ENCODE measurements at places on chromosomes 11 and 22.

DNA sequence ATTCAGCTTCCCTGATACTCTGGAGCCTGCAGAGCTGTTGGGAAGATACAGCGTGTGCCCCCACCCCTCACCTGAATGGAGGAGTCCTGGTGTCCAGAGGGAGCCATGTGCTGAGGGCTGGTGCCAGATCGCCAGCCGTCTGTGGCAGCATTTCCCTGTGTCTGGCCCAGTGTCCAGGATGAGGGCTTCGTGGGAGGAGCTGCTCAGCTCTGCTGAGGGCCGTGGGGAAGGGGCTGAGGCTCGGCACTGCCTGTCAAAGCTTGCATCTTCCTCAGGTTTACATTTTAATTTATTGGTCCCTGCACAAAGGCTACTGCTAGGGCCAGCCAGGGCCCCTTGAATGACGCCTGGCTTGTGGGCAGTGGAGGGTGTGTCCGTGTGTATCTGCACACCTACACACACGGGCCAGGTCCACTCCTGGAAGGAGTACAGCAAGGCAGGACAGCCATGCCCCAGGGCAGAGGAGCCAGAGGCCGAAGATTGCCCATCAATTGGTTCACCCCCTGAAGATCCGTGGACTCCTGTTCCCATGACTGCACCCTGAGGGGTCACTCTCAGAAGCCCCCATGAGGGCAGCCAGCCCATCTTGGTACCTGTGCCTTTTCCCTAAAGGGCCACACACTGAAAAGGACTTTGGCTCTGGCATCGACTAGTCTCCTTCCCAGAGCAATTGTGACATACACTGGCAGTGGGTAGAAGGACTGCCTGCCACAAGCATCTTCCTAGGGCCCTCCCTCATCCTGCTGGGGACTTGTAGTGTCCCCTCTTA, 107.7 kb upstream of the PARVA start:
- DNase-seq: no peak

- DNase-seq: no peak
Measured at GRCh38 chr22:23137468-23137867, 4.3 kb downstream of the RSPH14 start.

- DNase-seq: no peak
Measured at GRCh38 chr11:134521452-134522289, 109.6 kb upstream of the B3GAT1 start.

GRCh38 chr22:45159652-45160462, 3.9 kb upstream of the NUP50 start:
- DNase-seq: no peak

DNA sequence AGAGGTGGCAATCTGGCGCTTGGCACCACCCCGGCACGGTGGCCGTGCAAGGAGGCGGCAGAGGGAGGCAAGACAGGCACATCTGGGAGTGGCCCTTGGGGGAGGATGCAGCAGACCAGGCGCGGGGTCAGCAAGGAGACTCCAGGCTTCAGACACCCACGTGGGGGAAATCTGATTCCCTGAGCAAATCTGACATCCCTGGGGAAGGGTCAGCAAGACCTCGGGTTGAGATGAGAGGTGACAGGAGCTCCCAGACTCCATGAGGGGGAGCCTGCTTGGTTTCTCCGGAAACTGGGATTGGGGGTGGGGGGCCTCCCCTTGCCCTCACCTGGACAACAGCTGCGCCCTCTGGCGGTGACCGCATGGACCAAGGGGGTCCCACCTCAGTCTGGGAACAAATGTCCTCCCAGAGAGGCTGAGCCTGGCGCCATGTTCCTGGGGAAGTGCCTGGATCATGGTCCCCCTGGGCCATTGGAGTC, 4.0 kb upstream of the RCOR2 start:
- no peak for DNase-seq

- no peak for DNase-seq
Measured at GRCh38 chr11:128724891-128725611, 31.2 kb downstream of the FLI1 start.

DNA sequence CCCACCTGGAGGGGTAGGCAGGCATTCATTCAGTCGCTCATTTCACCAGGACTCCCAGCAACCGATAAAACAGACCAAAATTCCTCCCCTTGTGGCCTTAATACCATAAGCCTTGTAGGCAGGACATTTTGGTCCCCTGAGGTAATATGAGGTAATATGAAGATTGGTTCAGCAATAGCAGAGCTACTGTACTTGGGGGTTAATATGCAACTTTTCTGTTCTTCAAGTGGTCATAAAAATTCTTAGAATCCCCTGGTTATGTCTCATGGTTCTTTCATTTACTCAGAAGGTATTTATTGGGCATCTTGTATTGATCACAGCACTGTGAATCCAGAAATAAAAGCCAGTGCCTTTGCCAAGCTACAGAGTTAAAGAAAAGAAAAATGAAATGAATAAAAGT, 29.8 kb downstream of the SHISA8 start:
- DNase-seq: no peak

GRCh38 chr22:22201185-22201929, 43.2 kb upstream of the VPREB1 start:
- DNase-seq: no peak

GRCh38 chr11:122140500-122140899, 24.5 kb upstream of the BLID start:
- DNase-seq: no peak

GRCh38 chr22:30552719-30553118, 6.2 kb upstream of the SEC14L6 start:
- DNase-seq: no peak

GRCh38 chr11:117618982-117619355, 178.0 kb downstream of the DSCAML1 start:
- DNase-seq: no peak

- no peak for DNase-seq
Measured at GRCh38 chr11:73374151-73374550, 2.0 kb upstream of the RELT start.

DNA sequence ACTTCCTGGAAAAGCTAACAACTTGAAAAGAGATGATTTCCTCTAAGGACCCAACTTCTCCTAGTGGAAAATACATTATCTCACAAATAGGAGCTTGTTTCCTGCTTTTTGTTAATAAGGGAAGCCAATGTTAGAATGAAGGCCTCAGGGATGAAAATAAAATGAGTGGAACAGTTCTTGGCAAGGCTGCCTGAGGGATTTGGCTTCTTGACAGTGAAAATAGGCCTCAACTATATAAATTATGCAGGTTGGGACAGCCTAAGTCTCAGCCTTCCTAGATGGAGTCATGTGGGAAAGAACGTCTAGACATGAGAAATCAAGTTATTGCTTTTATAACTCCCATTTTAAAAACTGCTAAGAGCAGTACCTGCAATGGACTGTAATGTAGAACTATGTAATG, 92.8 kb upstream of the FIBIN start:
- no peak for DNase-seq

DNA sequence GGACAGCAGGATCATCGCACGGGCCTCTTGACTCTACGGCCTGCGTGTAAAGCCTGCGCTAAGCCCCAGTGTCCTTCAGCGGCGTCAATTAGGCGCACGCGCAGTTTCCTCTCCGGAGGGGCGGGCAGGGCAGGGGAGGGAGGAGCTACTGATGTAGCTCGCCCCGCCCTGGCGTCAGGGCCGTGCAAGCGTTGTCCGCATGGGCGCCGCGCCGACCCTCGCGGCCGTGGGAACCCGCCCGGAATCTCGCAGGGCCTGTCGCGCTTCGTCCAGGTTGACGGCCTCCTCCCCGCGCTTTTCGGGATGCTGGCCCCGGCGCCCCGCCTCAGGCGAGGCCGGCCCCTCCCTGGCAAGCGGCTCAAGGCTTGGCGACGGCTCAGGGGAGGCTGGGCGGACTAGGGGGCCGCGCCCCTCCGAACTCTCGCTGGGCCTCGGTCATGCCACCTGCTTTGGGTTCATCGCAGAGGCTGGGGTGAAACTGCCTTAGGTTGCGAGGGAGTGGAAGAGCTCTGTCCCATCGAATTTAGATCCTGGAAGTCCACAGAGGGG, 61.1 kb downstream of the ST3GAL4 start:
- DNase-seq: peak; percentile 82

- DNase-seq: no peak
Measured at GRCh38 chr22:40741116-40741515, 61.8 kb downstream of the MCHR1 start.

DNA sequence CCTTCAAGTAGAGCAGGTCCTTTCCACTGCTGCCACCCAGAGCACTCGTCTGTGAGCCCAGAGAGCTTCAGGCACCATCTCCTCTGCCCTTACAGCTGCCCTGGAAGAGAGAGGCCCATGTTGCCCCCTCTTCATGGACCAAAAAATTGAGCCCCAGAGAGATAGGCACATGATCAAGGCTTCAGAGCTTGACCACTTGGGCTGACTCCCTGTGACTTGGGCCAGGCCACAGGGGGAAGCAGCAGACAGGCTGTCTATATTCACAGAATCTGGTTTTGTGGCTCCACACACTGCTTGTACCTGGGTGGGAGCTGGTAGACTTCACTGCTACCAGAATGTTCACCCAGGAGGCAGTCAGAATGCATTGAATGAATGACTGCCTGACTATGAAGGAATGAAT, 58.2 kb downstream of the SMIM38 start:
- DNase-seq: no peak

- DNase-seq: peak; percentile 14
Measured at GRCh38 chr22:45344334-45344733, 34.6 kb downstream of the FAM118A start.

GRCh38 chr11:88102598-88102934, 72.7 kb downstream of the RAB38 start:
- DNase-seq: peak; percentile 79

DNA sequence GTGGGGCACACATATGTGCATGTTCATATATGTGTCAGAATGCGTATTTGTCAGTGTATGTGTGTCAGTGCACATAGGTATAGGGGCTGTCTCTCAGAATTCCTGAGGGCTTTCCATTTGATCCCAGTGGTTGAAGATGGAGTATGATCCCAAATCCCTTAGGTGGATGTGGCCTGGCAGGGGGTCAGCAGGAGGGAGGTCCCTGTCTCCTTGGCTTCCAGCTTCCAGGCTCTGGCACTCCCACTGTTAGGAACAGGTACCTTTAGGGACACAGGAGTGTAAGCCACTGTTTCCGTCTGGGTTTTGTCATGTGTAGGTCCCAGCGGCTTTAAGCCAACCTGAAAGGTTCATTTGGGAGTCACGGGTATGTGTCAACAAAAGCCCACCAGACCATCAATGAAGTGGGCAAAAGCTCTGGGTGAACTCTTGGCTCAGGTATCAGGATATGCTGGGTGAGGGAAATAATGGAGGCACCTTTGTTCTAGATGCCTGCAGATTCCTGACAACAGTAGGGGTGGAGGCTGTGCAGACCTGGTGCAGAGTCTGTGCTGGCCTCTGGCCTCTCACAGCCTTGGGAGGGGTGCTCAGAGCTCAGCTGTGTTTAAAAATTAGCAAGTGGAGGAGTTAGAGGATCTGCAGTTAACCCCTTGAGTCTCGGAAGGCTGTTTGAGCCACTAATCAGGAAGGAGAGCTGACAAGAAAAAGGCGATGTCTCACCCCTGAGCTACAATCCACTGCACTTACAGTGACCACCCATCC, 9.0 kb downstream of the KCNQ1OT1 start:
- DNase-seq: no peak

GRCh38 chr22:50165436-50166123, 5.0 kb upstream of the PANX2 start:
- DNase-seq: no peak

DNA sequence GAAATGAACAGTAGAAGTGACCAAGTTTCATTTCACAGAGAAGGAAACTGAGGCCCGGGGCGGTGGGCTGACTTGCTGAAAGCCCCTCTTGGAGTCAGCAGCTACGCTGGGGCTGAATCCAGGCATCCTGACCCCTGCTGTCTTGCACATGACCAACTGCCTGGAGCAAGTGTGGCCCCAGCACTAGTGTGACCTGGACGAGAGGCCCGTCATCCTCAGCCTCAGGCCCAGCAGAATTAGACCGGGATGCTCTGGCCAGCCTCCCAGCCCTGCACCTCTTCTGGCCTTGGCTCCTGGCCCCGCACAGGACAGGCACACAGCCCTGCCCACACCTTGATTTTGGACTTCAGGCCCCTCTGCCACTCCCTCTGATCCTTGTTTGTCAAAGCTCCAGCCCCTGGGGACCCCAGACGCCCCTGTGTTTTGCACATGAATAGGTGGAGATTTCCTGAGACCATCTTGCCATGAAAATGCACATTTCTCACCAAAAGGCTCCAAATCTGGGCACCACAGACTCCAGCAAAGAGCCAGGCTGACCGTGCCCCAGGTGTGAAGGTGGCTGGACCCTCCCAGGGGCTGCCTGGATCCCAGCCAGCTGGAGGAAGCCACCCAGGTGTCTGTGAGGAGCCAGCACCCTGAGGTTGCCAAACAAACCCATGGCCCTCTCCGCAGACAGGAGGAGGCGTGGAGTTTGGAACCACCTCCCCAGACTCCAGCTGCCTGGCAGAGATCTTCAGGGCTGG, 24.9 kb downstream of the FGF4 start:
- DNase-seq: no peak

GRCh38 chr22:30933457-30933856, 35.1 kb downstream of the MORC2 start:
- no peak for DNase-seq

GRCh38 chr11:85772695-85773094, 38.2 kb downstream of the SYTL2 start:
- DNase-seq: no peak

DNA sequence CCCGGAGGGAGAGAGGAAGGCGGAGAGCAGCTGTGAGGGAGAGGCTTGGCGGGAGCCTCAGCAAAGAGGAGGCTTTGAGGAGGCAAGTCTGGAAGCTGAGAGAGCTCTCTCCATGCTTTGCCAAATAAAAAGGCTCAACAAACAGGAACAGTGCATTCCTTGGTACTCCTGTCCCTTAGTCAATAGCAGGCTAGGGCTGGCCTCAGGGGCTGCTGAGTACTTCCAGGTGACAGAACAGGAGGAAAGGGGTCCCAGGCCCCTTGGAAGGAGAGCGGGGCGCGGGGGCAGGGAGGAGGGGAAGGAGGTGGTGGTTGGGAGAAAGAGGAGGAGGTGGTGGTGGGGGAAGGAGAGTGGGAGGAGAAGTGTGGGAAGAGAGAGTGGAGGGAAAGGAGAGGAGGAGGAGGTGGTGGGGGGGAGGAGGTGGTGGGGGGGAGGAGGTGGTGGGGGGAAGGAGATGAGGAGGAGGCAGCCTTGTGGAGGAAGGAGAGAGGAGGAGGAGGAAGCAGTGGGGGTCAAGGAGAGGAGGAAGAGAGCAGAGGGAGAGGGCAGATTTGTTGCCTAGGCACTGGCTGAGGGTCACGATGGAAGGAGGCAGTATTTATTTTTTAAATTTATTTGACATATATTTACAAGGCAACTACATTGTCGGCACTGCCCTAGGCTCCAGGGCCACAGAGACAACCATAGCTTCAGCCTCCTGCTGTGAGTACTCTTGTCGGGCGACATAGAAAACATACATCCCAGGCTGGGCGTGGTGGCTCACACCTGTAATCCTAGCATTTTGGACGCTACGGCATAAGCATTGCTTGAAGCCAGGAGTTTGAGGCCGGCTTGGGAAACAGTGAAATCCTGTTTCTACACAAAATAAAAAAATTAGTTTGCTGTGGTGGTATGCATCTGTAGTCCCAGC, 74.2 kb upstream of the ZBED5 start:
- peak; percentile 49 for DNase-seq

Data from inflammatory macrophage (primary cell).